A549 treated with CORT108297 at 1 μM for 4 hours (cell line): ENCODE measurements at places on chromosomes 6 and 20. TPM values are rescaled to one million over a fixed set of nuclear protein-coding genes. Genes with fewer than 3 reads are reported as not detected.

Gene CST5
- total RNA-seq = not detected in 5 replicates

Gene TREML2
- not detected in 5 replicates for total RNA-seq

Gene TCF15
- not detected in 5 replicates for total RNA-seq

Gene ENPP4
- total RNA-seq = 0.21 to 0.46 TPM (median 0.30 TPM) in 5 replicates

Gene SIRPB1
- total RNA-seq = 0.48 to 0.66 TPM (median 0.52 TPM) in 5 replicates

Gene C6orf89
- total RNA-seq = 14.8 to 18.8 TPM (median 16.5 TPM) in 5 replicates

Gene HSPA1L
- 1.5 to 2.2 TPM (median 1.8 TPM) in 5 replicates for total RNA-seq

Gene SLC22A3
- 34.0 to 41.6 TPM (median 36.7 TPM) in 5 replicates for total RNA-seq
